Fibroblast of skin of right biceps (primary cell): ENCODE measurements at places on chromosomes 1 and 21.
A peak's percentile ranks its signal among the peaks of the same experiment; 100 is the strongest.

DNA sequence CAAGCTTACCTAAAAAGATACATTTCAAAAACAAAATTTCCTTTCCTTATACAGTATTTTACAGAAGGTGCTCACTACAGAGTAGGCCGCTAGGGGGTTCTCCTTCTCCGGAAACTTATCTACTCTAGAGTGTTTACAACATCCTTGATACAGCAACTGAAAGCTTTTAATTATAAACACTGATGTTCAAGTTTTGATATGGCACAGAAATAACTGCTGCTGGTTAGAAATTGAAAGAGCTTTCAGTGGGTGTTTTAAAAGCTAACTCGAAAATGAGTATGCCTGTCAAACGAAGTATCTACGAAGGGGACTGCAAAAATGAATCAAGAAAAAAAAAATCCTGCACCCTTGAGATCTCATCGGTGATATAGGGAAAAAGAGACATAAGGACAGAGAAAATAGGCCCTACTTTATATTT is 1.0 kb downstream of the YOD1 start:
- peak; percentile 53 for DNase-seq

DNA sequence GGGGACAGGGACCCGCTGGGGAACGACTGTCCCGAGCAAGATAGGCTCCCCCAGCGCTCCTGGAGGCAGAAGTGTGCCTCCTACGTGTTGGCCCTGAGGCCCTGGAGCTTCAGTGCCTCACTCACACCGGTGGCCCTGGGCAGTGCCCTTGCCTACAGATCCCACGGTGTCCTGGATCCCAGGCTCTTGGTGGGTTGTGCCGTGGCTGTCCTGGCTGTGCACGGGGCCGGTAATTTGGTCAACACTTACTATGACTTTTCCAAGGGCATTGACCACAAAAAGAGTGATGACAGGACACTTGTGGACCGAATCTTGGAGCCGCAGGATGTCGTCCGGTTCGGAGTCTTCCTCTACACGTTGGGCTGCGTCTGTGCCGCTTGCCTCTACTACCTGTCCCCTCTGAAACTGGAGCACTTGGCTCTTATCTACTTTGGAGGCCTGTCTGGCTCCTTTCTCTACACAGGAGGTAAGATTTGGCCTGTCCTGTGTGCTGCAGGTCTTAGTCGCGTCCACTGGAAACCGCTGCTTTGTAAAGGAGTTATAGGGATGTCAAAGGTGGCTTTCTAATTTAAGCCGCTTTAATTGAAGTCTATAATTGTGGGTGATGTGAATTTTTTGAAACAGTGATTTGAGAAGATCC is 717 bp downstream of the UBIAD1 start:
- DNase-seq: no peak

DNA sequence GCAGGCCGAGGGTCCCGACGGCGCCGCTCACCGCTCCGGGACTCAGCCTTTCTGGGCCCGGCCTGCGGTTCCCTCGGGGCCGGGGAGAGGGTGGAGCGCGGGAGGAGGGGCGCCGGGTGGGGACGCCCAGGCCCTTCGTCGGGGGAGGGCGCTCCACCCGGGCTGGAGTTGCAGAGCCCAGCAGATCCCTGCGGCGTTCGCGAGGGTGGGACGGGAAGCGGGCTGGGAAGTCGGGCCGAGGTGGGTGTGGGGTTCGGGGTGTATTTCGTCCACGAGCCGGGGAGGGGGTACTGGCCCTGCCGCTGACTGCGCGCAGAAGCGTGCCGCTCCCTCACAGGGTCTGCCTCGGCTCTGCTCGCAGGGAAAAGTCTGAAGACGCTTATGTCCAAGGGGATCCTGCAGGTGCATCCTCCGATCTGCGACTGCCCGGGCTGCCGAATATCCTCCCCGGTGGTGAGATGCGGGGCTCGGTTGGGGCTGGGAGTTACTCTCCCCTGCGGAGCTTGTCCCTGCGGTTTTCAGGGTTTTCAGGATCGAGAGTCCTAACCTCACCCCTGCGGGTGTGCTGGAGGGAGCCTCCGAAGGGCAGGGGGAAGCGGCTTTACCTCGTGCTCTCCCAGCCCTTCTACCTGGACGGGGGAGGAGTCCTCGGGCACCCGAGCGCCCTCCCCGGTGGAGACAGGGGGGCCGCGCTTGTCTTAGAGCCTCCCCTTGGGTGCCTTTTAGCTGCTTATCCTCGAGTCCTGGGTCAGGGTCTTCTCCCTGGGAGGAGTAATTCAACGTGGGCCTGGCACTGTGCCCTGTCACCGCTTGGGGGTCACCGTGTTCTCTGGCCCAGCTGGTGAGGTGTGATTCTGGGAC is 2.1 kb downstream of the SAMD11 start:
- peak; percentile 71 for DNase-seq

DNA sequence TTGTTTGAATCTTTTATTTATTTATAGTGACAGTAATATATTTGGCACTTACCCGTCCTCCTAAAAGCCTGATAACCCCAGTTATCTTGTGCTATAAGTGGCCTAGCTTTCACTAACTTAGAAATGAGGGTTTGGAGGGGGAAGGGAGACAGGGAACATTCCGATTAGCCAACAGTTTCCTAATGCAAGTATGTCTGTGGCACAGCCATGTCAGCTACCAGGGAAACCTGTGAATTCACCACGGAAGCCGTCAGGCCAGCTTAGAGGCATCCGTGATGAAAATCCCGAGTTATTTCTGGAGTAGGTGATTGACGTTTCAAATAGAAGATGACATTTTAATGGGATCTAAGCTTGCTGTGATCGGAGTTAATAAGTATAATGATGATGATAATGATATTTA is 39.4 kb upstream of the BCL10 start:
- peak; percentile 52 for DNase-seq

GRCh38 chr1:101769520-101769919 is 227.2 kb downstream of the OLFM3 start:
- DNase-seq: no peak

GRCh38 chr21:36263797-36264196 is 56.2 kb upstream of the MORC3 start:
- no peak for DNase-seq

DNA sequence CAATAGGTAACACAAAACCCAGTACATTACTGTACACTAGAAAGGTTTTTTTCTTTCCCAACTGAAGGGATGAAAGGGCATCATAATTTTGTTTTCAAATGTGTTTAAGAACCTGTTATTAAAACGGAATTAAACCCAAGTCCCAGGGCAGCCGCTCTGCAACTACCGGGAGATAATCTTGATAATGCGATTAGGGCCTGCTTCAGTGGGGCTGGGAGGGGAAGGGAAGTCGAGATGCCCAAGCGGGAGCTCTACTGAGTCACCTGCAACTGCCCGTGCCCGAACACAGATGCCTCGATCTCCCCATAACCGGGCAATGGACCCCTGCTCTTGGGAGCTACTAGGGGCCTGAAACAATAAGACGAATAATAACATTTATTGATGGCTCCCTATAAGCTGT is 61.4 kb downstream of the KAZN start:
- DNase-seq: no peak

- DNase-seq: no peak
Measured at GRCh38 chr1:32486463-32487113, 21.7 kb downstream of the ZBTB8B start.

DNA sequence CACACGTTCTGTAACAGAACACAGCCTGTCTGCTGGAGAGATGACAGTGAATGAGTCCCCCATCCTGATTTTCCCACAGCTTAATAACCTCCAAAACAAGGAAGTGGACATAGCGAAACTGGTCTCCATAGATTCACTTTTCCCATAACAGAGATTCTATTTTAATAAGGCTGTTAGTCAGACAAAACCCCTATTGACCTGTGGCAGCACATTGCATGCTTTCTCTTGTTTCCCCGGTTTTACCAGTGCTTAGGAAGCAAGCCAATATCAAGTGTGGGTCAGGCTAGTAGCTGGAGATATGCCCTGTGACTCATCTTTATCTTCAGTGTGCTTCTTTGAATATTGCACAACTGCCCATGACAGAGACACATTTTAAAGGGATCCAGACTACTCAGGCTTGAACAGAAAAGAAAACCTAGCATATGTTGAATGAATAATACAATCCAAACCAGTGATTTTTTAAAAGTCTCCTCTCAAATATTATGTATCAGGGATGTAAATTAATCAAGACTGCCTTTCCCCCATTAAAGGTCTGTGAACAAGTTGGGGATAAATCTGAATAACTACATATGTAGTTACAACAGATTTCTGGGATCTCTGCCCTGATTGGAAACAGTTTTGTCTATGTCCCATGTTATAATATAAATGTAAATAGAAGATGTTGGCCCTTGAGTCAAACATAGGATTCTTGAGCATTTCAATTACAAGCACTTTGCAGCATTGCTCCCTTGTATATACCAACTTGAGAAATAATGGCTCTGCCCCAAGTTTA is 11.9 kb upstream of the CLDN8 start:
- peak; percentile 97 for DNase-seq

- DNase-seq: no peak
Measured at GRCh38 chr1:99565606-99566289, 80.2 kb upstream of the PALMD start.

DNA sequence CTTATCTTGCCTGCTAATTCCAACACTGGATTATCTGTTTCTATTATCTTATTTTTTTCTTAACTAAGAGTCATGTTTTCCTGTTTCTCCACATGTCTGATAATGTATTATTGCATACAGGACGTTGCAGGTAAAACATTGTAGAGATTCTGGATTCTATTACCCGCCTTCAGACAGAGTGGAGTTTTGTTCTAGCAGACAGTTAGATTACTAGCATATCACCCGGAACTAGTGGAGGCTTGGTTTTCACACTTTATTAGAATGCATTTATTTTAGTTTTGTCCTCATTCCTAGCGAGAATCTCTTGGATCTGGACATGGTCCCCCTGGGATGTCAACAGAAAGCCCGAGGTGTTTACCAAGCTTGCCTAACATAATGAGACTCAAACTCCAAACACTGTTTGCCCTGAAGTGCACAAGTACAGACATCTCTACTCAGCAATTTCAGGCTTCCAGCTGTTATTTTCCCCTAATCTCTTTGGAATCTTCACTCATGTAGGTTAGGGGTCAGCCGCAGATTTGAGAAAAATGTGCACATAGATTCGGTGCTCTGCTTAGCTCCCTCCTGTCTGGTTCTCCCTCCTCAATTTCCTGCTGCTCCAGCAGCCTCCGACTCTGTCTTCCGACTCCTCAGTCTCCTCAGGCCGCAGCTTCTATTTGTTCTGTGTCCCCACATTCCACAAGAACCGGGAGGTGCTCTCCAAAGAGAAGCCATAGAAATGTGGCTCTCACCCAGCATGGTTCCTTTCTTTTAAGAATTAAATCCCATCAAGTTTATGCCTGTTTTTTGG is 36.8 kb upstream of the PTPRF start:
- peak; percentile 24 for DNase-seq

- DNase-seq: peak; percentile 40
Measured at GRCh38 chr1:67058761-67059160, 4.8 kb upstream of the SLC35D1 start.

DNA sequence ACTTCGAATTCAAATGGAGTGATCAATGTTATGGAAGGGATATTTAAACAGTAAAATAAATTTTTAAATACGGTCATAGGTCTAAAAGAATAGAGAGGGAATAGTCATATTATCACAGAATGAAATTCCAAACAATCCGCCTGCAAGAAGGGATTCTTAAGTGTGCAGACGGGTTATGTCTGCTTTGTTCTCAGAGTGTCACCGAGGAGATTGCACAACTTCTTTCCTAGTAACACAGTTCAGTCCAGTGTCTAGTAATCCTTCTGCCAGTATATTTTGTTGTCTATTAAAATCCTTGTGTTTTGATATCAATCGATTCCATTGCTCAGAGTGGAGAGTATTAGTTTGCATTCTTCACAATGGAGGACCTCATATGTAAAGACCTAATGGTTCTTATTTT is 48.4 kb downstream of the LRRC53 start:
- DNase-seq: no peak

DNA sequence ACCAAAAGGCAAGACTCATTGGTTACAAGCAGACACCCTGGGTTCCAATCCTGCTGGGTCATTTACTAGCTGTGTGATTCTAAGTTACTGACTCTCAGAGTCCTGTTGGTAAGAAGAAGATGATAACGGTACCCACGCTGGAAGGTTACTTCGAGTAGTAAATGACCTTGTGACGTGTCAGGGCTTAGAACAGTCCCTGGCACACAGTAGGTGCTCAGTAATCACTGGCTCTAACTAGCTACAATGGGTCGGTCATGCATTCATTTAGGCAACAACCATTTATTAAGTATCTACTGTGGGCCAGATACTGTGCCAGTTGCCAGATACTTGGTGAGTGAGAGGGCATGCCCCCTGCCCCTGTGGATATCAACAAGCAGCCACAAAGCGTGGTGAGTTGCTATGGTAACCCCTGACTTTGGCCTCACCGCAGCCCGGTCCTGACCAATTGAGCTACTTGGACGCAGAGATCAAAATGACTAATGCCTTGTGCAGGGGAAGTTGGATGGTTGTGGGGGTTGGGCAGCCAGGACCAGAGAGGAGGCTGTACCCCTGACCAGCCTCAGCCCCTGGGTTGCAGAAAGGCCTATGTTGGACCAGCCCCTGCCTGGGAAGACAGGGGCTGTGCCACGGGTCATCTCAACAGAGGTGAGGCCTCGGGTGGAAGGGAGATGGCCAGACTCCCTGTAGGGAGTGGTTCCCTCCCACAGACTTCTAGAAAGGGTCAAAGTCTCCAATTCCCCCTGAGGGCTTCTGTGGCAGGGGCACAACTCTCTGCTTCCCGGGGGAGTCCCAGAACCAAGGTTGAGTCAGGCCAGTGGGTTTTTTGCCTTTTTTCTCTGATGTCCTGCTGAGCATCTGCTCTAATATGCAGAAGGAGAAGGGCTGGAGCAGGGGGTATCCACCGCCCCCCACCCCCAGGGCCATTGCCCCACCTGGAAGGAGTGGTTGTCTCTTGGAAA is 16.0 kb downstream of the DHRS3 start:
- DNase-seq: no peak

DNA sequence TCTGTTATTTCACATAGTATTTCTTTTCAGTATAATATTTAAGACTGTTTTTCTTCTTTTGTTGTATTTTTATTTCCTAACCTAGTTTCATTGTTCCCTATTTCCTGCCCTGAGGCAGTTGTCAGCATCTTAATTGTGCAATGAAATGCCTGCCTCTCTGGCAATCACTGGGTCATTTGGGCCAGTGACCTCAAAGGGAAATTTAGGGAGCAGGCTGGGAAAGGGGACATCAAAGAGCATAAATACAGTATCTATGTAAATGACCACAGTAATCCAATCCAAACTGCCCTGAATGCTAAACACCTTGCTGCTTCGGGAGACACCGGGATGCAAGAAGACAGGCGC is 147.8 kb downstream of the TLR5 start:
- DNase-seq: no peak

DNA sequence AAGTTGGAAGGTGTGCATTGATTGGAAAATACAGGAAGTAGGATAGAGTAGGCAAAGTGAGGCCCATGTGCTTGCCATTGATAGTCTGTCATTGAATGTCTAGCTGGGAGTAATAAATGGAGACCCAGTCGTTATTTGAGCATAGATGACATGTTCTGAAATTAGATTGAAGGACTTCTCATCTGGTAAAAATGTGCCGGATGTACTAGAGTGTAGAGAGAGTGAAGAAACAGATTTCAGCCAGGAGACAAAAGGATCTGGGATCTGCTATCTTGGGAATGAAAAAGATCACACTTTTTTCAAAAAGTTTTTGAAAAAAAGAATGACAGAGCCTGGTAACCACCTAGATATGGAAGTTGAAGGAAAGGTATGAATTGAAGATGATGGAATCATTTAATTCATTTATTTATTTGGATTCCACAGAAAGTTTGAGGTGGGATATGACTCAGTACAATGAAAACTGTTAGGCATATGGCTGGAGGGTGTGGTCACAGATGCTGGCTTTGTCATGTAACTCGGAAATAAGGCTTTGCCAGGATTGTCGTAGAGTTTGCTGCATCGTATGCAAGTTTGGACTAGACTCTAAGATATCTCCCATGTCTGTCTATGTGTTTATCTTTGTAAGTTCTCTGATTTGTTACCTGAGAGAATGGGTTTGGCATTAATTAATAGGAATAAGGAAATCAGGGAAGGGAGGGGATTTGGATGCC is 137.1 kb downstream of the PBX1 start:
- DNase-seq: peak; percentile 59
